ENCODE measurements at places on chromosomes 2 and 18.

- no peak for DNase-seq
These were observed 212.5 kb downstream of the ZFP36L2 start for GRCh38 chr2:43013821-43014345.

GRCh38 chr2:198525211-198525969 lies 721.0 kb downstream of the PLCL1 start:
- DNase-seq = peak; percentile 6

DNA sequence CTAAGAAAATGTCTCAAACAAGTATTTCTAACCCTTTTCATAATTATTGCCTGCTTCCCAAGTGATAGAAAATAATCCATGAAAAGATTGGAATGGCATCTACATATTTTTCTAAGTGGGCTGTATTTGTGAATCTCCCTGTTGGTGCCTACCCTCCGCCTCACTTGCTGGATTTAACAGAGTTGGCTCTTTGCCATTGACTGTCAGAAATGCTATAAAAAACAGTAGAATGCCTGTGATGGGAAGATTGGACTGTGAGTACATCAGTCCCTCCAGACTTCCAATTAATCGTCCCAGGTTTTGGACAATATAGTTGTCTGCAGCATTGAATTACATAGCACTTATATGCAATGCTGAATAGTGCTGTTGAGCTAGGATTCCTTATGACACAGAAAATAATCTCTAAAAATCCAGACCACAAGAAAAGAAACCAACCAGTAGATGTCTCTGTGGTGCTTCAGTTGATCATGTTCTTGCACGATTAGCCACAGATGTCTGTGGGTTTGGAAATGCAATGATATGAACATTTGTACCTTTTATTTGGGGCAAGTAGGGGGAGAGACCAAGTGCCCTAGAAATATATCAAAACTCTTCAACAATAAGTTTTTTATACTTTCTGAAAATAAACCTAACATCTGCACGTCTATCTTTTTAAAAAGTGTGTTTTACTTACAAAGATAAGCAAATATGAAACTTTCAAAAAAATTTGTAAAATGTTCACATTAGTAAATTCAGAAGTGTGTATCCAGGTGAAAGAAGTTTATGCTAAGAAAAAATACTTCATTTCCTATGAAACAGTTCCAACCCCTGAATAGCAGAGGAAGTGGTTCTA lies 88.5 kb downstream of the DYNAP start:
- DNase-seq = peak; percentile 74

DNA sequence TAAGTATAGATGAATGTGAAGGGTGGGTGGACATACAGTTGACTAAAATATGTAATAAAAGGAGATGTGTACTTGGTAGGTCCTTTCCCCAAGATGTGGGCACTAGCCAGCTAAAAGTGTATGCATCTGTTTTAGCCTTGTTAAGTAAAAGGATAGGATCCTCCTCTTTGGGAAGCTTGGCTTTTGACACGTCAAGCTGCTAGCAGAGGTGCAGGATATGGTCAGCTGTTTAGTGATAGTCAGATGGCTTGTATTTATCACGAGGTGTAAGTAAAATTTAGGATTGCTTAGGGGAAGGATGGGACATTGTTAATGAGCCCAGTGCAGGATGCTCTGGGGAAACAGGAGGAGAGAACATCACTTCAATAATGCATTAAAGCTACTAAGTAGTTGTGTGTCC lies 1.5 kb downstream of the MFSD6 start:
- peak; percentile 66 for DNase-seq

DNA sequence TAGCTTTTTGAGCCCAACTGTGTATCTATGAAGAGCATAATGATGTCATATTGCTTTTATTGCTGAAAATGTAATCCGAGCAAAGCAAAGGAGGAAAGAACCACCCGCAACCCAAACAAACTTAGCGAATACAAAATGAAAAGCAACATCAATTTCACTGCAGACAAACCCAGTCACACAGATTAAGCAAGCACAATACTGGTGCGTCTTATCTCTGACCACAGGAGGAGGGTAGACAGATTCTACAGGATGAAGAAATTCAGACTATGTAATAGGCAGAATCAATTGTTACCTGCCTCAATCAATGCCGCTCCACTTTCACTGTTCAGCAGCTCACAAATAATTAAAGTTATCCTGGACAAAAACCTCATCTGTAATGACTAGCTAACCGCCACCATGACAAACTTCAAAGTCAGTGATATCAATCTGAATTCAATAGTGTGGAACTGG lies 115.5 kb upstream of the SP3 start:
- DNase-seq = peak; percentile 7

- no peak for DNase-seq
These were observed 3.4 kb downstream of the HDLBP start for GRCh38 chr2:241312082-241312481.

DNA sequence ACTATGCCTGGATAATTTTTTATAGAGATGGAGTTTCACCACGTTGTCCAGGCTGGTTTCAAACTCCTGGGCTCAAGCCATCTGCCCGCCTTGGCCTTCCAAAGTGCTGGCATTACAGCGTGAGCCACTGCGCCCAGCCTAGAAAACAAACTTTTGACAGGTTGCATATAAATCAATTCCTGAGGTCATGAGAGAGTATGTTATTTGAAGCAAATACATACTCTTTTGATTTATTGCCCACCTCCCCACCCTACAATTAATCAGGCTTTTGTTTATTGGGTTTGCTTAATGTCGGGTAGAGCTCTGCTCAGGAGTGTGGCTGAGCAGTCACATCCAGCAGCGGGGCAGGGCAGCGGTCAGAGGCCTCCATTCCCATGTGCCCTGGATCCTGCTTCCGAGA lies 37.9 kb upstream of the ASB1 start:
- peak; percentile 90 for DNase-seq

GRCh38 chr18:23859466-23860336 lies 154.9 kb upstream of the TTC39C start:
- no peak for DNase-seq

DNA sequence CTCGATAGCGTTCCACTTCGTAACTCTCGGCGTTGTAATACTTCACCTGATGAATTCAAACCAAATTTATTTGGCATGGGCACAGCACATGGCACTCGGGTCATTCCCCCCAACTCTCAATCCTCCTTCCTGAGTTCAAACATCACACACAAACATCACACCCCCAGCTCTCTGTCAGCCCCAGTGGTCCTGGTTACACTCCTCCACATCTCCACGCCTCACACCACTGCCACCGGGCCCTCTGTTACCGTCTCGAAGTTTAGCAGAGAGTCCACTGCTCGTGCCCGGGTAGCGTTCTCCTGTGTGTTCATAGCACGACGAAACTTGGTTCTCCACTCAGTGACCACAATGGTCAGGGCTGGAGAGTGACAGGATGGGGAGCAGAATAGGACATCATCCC lies 4.6 kb downstream of the ABCB6 start:
- DNase-seq = no peak

- no peak for DNase-seq
These were observed 130.6 kb downstream of the ATP9B start for GRCh38 chr18:79199691-79200374.

- no peak for DNase-seq
These were observed 33.8 kb downstream of the PROC start for GRCh38 chr2:127451981-127452380.

DNA sequence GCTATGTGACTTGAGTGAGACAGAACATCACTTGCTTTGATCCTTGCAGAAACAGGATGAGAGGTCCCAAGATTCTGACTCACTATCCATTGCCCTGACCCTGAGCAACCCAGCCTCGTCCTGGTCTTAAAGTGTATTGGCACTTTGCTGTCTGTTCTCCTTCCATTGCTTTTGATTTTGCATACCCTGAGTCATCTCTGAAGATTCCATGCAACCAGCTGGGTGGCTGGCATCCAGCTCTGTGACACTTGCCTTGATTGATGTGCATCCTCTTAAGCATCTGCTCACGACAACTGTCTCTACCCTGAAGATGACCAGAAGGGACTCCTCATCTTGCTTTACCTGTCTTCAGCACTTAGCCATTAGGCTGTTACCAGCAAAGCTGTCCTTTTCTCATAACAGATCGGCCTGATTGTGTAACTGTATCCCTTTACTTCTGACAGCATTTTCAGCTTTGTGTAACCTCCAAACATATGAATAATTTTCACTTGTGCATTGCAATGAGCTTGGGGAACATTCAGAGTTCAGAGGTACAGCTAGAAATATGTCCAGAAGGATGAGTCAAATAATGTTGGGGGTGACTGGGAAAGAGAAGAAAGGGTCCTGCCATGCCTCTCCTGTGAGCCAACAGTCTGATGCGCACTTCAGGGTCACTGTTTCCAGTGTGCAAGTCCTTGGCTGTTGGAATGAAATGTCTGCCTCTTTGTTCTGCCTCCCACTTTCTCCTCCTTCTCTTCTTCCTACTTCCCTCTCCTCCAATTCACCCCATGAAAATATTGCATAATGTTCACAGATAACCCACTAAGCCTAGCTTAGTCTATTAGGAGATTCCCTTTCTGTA lies 249.7 kb upstream of the OSR1 start:
- no peak for DNase-seq

DNA sequence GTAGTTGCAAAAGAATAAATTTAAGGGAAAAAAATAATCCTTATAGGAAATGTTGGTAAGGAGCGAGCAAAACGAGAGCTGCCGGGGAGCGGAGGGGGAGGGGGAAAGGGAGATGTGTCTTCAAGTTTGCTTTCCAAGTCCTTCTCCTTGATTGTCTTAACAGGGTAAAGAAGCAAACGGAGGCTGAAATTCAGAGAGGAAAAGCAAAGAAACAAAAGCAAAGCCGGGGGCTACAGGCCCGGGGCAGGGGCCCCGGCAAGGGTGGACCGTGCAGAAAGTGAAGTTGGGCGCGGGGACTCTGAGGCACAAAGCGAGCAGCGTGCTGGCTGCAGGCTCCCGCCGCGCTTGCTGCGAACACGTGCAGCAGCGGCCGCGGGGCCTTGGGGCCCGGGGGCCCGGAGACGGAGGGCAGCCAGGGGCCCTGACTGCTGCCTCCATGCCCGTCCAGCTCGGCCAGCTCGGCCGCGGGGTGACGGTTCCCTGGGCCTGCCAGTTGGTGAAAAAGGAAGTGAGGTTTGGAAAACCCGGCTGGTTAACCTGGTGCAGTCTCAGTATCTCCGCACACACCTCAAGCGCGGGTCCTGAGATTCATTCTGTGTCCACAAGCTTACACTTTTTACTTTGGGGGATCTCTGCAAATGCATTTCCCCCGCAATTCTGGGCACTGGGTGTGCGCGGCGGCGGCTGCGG lies 4.1 kb downstream of the BCL11A start:
- peak; percentile 74 for DNase-seq

DNA sequence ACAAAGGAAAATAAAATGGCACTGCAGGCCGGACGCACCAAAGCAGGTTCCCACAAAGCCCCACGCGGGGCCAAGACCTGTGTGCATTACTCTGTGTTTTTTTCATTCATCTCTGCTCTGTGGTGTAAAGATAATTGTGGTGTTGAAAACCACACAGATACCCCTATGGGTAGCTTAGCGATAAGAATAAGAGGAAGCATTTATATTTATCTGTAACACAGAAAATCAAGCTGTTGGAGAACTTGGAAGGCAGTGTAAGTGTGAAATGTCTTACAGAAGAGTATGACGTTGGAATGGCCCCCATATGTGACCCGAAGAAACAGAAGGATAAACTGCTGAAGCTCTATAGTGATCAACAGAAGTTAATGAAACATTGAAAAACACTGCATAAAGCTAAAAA lies 20.3 kb upstream of the MARCO start:
- DNase-seq = no peak

GRCh38 chr18:62829936-62830335 lies 114.6 kb downstream of the PHLPP1 start:
- no peak for DNase-seq

GRCh38 chr18:45110577-45111501 lies 430.2 kb downstream of the SETBP1 start:
- DNase-seq = no peak

- DNase-seq = no peak
These were observed 67.7 kb downstream of the FAM210A start for GRCh38 chr18:13658436-13659204.

GRCh38 chr2:182818501-182818900 lies 47.9 kb downstream of the FRZB start:
- no peak for DNase-seq

DNA sequence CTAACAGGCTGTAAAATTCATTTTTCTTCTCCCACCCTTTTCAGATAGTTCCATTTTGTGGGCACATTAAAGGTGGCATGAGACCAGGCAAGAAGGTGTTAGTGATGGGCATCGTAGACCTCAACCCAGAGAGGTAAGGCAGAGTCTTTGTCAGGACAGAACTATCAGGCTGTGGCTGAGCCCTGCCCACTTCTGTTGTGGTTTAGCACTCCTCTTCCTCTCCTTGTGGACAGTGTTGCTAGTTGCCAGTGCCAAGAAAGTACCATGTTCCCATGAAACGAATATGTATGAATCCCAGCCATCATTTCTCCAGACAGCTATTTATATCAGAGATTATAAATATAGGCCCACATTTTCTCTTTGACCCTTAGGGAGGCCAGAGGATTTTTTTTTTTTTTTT lies 1.6 kb downstream of the LGALSL start:
- DNase-seq = peak; percentile 5

- DNase-seq = no peak
These were observed 109.6 kb downstream of the SH3RF3 start for GRCh38 chr2:109238580-109238979.

DNA sequence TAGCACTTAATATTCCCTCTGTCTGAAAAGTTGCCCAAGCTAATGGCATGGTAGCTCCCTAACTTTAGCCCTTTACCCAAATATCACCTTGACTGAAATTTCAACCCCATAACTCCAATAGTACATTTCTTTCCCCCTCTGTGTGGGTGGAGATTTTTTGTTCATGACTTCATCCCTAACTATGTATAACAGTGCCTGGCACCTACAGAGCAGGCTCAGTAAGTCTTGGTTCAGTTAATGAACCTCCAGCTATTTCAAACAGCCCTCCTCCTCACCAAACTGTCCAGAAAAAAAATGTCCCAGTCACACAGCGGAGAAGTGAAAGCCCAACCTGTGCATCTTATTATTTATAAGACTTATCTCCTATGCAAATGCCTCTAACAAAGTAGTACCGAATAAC lies 18.6 kb downstream of the BUB1 start:
- DNase-seq = no peak

DNA sequence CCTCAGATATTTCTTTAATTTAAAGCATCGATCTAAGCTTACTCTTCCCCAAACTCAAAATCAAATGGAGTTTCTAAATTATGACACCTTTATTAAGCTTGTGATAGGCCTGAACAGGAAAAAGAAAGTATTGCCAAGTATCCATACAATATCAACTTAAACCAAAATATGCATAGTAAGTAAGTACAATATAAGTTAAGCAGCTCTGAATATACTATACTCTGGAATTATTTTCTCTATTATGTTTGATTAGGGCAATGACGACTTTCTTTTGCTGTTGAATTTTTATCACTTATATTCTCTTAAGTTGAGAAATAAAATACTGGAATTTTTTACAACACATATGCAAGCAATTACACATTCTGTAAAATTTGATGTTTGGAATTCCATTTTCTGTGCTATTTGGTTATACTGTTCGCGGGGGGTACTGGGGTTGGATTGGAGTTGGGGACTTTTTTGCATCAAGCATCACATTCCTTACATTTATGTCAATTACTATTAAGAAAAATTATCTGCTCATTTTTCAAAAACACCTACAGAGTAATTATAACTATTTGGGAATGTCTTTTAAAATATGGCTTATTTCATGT lies 2.2 kb downstream of the COL5A2 start:
- no peak for DNase-seq

- no peak for DNase-seq
These were observed 151.1 kb downstream of the SMAD2 start for GRCh38 chr18:47779381-47779780.

GRCh38 chr18:64398320-64398719 lies 249.4 kb upstream of the LINC00305 start:
- DNase-seq = no peak
